ENCODE measurements at places on chromosomes 3 and 15.

DNA sequence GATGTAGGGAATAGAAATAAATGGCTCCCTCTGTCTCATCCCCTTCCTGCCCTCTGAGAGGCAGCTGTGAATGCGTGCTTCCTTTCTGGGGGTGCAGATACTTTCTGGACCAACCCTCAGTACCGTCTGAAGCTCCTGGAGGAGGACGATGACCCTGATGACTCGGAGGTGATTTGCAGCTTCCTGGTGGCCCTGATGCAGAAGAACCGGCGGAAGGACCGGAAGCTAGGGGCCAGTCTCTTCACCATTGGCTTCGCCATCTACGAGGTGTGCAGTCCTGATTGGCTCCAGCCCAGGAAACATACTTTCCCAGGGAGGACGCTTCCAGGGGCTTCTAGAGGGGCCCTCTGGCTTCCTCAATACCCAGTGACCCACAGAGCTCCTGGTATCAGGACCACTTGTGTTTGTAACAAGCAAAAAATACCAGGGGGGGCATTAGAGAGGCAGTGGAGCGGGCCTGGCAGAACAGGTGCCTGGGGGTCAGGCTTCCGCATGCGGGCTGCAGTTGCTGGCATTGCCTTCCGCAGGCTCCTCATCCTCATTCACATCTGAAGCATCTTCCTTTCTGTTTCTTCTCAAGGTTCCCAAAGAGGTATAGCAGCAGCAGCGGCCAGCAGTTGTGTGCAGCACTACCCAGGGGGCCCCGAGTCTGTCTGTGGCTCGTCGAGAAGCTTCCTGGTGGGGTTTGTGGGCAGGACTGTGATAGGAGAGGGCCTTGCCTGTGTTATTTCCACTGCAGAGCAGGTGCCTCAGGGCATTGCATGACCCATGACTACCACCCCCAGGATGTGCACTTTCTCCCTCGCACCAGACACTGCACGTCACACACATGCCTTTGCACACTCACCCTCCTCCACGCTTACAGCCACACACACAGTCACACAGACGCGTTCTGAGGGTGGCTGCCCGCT lies 42.5 kb downstream of the CAPN3 start:
- DNase-seq, result no peak

GRCh38 chr3:172808969-172809546 lies 58.5 kb downstream of the ECT2 start:
- no peak for DNase-seq

DNA sequence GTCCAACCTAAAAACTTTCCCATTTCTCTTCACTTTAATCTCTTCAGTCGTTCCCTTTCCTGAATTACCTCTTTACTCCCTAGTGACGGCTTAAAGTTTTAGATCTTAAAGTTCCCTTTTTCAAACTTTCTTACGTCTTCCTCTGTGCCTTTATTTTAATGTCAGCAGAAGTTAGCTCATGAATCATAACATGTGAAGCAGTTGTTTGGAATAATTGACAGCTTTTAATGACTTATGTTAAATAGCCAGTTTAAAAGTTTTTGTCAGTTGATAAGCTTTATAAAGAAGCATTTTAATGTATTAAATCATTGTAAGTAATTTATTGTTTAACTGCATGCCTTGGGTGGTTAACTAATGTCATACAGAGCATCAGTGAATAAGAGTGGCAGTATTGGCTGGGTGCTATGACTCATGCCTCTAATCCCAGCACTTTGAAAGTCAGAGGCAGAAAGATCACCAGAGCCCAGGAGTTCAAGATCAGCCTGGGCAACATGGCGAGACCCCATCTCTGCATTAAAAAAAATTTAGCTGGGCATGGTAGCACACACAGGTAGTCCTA lies 33.9 kb downstream of the PIK3CA start:
- DNase-seq, result no peak

- no peak for DNase-seq
These were observed 60.4 kb downstream of the P3H2 start for GRCh38 chr3:190060192-190060775.

DNA sequence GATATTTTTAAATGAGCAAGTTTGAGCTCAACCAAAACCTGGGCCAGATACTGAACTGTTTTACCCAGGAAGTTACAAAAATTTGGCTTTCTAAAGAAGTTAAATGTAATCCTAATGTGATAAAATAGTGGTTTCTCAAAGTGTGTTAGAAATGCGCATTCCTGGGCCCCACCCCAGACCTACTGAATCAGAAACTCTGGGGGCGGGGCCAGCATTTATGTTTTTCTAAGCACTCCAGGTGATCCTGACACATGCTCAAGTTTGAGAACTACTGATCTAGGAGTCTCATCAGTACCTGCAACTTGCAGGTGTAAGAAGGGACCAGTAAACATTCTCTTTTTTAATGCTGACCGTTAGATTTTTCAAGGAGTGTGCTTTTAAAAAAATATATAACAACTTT lies 190.6 kb downstream of the VPS13C start:
- DNase-seq, result no peak

GRCh38 chr15:94185547-94186236 lies 45.7 kb upstream of the MCTP2 start:
- no peak for DNase-seq

DNA sequence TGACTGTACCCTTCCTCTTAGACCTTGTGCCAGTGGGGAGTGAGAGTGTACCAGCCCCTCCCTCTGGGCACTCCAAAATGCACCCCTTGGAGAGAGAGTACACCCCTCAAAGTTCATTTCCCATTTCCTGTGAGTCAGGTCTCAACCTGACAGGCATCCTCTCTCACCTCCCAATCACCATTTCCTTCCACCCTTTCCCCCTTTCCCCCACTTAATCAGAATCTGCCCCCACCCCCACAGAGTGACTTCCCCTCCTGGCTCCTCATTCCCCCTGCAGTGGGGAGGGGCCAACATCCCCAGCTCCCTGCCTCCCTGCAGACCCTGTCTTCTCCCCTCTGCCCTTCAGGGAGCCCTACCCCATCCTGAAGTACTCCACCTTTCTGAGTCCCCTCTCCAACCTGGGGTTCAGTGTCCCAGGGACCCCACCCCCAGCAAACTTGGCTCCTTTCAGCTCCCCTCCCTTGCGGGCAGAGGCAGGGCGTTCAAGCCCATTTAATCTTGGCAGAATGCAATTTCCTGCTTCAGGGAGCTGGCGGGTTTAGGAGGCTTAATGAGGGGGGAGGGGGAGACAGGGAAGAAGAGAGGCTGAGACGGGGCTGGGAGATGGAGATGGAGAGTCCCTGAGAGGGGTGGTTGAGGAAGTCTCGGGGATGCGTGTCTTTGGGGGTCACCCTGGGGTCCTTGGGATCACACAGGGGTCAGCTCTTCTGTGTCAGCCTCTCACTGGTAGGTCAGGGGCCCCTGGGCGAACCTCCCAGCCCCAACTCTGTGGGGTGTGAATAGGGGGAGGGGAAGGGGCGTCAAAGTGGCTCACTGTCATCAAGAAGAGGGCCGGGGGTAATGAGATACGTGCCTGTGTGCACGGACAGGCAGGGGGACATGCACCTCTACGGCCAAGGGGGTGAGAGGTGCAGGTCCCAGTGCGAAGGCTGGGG lies 16.6 kb upstream of the SEMA3F start:
- no peak for DNase-seq

DNA sequence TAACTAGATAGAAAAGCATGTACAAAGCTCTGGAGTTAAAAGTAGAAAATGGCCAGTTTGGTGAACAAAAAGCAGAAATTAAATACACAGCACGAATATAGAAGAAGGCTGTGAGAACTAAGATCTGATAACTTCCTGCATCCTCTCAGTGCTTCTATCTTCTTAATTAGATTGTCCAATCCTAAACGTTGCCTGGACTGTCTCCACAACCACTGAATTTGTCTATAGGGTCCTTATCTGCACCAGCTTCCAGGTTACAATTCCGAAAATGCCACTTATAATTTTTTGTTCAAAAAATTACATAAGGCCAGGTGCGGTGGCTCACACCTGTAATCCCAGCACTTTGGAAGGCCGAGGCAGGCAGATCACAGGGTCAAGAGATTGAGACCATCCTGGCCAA lies 626.3 kb downstream of the TBL1XR1 start:
- no peak for DNase-seq

DNA sequence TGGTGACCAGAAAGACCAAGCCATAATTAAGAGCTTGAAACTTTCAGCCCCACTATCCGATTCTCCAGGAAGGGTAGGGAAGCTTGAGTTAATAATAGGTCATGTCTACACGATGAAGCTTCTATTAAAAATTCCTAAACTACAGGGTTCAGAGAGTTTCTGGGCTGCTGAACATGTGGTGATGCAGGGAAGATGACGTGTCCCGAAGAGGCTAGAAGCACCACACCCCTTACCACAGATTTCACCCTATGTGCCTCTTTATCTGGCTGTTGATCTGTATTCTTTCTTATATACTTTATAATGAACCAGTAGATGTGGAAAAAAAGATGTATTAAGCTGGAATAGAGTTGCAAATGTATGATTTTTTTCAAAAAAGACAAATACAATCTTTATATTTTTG lies 473.4 kb downstream of the NLGN1 start:
- DNase-seq, result no peak

- DNase-seq, result no peak
These were observed 37.6 kb downstream of the GMPS start for GRCh38 chr3:155908086-155908485.

- no peak for DNase-seq
These were observed 16.7 kb upstream of the CRTC3 start for GRCh38 chr15:90512981-90513380.

DNA sequence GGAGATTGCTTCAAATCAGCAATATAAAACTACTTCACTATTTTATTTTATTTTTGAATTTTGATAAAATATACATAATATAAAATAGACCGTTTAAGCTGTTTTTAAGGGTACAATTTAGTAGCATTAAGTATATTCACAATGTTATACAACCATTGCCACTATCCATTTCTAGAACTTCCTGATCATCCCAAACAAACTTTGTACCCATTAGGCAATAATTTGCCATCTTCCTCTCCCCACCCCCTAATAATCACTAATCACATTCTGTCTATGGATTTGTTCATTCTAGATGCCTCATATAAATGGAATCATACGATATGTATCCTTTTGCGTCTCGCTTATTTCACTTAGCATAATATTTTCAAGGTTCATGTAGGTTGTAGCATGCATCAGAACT lies 28.9 kb downstream of the FANCD2 start:
- DNase-seq, result no peak

- no peak for DNase-seq
These were observed 387.9 kb downstream of the RBMS3 start for GRCh38 chr3:29668728-29669127.

DNA sequence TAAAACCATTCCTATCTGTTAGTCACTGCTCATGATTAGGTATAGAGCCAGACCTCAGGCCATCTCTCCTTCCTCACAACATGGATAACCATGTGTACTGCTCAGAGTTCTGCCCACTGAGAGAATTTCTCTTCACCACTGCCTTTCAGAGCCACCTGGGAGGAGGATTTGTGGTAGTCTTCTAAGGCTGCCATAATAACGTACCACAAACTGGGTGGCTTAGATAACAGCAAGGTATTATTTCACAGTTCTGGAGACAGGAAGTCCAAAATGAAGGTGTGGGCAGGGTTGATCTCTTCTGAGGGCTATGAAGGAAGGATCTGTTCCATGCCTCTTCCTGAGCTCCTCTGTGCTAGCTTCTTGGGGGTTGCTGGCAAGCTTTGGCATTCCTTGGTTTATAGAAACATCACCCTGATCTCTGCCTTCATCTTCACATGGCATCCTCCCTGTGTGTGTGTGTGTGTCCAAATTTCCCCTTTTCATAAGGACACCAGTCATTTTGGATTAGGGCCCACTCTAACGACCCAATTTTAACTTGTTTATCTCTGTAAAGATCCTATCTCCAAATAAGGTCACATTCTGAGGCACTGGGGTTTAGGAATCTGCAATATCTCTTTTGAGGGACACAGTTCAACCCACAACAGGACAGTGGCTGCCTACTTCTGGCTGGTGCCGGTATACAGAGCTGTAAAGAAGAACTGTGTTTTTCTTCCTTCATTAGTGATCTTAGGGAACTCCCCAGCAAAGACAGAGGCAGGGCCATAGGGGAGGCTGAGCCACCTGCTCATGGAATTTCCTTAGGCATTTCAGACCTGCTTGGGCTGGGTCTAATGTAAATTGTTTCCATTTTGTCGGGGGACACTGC lies 42.1 kb upstream of the NOX5 start:
- no peak for DNase-seq

- DNase-seq, result no peak
These were observed 115.7 kb downstream of the TMCC1 start for GRCh38 chr3:129777806-129778205.

- no peak for DNase-seq
These were observed 103.1 kb downstream of the OTOL1 start for GRCh38 chr3:161599697-161600096.

DNA sequence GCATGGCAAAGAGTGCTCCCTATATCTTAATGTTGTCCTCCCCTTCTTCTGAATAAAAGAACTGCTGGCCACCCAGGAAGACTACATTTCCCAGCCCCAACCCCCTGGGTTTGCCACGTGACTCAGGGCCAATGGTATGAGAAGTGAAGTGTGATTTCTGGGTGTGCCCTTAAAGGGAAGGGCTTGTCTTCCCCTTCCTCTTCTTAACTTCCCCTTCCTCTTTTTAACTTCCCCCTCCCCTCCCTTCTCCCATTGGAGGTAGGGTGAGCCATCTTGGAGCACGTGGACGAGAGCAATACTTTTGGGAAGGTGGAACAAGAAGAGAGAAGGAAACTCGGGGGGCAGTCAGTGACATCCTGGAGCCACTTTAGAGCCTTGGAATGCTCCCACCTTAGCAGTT lies 6.8 kb upstream of the KBTBD12 start:
- DNase-seq, result no peak

DNA sequence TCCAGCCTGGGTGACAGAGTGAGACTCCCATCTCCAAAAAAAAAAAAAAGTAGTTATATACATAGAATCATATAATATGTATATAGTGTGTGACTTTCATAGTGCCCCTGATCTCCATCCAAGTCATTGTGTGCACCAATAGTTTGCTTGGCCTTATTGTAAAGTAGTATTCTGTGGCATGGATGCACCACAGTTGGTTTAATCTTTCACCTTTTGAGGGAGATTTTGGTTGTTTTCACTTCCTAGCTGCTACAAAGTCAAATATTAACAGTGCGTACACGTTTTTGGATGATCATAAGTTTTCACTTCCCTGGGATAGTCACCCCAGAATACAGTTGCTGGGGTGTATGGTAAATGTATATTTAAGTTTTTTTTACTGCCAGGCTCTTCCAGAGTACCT lies 162.8 kb downstream of the PTPRG start:
- no peak for DNase-seq

DNA sequence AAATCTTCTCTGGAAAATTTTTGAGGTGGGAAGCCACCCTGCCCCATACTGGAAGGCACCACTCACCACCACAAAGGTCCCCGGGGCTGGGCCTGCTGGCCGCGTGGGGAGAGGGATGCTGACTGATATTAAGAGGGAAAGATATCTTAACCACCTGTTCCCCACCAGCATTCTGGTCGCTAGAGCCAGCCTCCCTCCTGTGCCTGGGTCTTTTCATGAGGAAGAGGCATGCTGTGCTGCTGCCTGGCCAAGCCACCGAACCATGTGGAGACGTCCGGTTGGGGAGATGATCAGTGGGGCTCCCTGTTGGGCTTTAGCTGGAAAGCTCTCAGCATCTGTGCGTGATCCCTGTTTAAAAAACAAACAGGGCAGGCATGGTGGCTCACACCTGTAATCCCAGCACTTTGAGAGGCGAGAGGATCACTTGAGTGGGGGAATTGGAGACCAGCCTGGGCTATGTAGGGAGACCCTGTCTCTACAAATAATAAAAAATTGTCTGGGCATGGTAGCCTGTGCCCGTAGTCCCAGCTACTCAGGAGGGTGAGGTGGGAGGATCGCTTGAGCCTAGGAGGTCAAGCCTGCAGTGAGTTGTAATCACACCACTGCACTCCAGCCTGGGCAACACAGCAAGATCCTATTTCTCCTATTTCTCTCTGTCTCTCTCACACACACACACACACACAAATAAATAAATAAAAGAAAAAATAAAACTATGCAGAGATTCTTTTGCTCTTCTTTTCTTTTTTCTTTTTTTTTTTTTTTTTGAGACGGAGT lies 1.0 kb downstream of the KLHL18 start:
- DNase-seq, result no peak

All from BJ (cell line).